Left cardiac atrium (tissue), 4 donors: ENCODE measurements at places on chromosomes 6 and 20. TPM values are rescaled to one million over a fixed set of nuclear protein-coding genes. Genes with fewer than 3 reads are reported as not detected.

DNA sequence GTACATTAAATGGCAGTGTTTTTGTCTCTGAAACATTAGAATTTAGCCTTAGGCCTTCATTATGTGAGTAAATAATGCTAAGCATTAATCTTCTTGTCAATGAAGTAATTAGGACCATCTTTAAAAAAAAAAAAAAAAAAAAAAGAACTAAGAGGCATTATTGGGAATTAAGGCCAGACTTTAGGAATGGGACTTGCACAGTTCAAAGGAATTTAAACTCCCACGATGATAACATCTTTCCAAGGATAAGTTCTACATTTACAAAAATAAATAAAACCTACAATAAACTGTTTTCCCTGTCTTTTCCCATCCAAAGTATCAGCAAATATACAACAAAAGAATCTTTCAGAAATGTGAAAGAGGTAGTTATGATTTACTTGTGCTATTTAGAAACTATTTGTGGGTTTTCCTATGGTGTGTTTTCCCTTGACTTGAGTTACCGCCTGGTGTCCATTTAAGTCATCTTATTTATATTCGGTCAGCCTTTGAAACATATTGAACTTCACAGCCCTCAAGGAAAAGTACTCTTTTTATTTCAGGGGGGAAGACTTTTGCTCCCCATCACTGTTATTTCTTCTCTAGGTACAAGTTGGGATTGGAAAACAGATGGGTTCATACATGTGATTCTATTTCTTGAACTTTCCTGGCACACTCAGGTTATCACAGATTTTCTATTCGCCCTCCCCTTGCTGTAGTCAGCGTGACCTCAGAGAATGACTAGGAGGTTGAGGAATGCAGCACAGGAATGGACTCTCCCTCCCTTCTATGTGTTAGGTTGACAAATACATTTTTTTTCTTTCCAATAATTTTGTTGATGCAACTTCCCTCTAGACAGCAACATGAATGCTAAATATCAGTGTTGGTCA is 13.6 kb downstream of the STMND1 start:
- DNase-seq, result no peak

DNA sequence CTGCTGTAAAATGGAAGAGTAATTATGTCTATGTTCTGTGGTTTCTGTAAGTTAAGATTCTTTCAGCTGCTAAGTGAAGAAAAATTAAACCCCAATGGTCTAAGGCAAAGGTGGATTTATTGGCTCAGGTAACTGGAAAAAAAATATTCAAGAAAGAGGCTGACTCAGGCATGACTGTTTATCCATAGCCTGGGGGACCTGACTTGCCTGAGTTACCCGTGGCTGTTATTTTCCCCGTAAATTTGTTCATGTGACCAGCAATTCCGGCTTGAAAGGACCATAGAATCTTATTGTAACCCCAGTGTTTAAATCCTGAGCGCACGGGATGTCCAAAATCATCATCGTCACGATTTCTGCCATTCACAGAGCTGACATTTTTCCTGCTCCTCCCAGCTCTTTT is 32.3 kb upstream of the SULF2 start:
- DNase-seq, result no peak

DNA sequence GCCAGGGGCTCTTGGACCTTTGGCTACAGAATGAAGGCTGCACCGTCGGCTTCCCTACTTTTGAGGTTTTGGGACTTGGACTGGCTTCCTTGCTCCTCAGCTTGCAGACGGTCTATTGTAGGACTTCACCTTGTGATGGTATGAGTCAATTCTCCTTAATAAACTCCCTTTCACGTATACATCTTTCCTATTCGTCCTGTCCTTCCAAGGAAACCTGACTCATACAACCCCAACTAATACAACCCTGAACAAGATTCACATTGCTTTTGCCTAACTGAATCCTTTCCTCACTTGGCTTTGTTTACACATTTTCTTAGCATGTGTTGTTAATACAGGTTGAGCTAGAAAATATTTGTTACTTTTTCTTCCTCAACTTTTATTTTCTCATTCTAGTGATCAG is 21.9 kb downstream of the TBXT start:
- DNase-seq, result no peak

DNA sequence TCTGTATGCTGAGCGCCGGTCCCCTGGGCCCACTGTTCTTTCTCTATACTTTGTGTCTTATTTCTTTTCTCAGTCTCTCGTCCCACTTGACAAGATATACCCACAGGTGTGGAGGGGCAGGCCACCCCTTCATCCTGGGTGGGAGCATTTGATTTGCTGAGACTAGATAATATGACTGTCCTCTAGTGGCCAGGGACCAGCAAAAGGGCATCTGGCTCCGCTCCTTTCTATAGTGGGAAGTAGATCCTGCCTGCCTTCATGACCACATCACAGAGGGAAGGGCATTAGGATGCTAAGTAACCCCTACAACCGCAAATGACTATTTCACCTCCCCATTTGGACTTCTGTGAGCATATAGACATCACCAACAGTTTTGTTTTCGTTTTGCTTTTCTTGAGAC is 64.5 kb downstream of the TRMT6 start:
- no peak for DNase-seq

DNA sequence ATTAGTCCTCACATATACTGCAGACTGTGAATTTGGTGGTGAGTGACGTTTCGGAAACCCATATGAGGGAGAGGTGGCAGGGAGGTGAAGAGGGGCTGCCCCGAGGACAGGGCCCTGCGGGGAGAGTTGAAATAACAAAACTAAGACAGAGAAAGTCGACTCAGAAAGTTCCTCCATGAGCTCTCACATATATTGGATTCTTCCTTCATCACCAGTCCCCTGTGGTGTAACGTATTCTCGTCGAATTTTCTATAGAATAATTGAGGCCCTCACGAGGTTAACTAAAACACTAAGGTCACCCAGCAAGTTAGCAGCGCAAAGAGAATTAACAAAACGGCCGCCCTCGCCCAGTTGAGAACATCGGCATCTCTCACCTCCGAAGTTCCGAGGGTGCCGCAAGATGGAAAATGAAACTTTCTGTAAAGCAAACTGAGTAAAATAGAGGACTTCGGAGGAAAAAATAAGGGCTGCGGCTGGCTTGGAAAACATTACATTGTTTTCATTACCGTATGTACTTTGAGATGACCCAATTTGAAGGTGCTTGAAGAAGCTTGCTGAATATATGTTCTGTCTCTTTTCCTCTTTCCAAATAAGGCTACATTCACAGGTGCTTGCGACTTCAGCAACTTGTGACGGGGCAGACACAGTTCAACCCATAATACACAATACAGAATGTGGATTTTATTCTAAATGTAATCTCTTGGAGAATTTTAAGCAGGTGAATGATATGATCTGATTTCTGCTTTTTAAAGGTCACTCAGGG is 490.9 kb upstream of the JARID2 start:
- no peak for DNase-seq

- DNase-seq, result no peak
These were observed 90.0 kb upstream of the HMGCLL1 start for GRCh38 chr6:55669028-55669427.

- DNase-seq, result peak; percentile 38
These were observed 83.0 kb downstream of the SLC22A3 start for GRCh38 chr6:160431226-160431625.

DNA sequence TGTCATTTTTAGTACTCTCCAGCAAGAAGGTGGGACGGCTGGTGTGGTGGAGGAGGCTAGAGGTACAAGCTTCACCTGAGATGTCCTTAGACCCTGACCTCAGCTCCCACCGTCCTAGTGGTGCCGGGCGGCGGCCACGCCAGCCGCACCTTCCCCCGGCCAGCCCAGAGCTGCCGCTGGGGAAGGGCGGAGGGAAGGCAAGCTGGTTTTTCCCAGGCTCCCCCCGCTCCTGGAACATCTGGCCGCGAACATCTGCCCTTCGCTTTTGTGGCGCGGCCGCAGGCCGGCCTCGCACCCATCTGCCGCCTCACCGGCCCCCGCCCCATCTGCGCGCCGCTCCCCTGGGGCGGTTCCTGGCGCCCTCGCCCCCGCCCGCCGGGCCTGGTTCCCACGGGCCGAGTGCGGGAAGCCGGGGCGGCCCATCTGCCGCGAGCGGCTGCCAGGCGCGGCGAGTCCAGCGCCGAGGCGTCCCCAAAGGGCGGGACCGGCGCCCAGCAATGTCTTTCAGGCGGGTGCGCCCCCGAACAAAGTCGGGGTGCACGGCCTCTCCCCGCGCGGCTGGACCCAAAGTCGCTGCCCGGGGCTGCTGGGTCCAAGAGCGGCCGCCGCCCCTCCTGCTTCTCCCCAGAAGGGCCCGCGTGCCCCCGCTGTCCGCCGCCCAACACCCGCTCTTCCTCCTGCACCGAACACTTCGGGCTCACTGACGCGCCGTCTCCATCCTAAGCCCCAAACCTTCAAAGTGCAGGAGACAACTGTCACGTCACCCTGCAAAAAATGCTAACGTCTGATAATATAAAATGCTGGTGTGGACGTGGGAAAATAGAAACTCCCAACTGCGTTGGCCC is 17.3 kb upstream of the ID1 start:
- DNase-seq, result peak; percentile 74

GRCh38 chr6:20210158-20210557 is 2.1 kb downstream of the MBOAT1 start:
- DNase-seq, result no peak

DNA sequence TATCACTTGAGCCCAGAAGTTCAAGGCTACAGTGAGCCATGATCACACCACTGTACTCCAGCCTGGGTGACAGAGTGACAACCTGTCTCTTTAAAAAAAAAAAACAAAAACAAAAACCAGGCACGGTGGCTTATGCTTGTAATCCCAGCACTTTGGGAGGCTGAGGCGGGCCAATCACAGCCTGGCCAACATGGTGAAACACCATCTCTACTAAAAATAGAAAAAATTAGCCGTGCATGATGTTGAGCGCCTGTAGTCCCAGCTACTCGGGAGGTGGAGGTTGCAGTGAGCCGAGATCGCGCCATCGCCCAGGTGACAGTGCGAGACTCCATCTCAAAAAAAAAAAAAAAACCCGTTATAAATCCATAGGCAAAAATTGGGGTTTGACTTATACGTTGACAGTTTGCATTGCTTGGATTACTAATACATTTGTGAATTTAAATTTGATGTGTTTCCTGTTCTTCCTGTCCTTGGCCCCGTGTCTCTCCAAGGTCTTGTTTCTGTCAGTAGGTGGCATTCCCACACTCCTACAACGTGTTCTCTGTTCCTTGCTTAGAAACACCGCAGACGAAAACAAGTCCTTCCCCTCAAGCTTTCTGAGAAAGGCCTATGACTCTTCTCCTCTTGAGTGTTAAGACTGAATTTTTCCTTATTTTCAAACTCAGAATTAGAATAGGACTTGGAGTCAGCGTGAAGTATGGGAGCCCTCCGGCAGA is 147.0 kb downstream of the DTNBP1 start:
- DNase-seq, result no peak

DNA sequence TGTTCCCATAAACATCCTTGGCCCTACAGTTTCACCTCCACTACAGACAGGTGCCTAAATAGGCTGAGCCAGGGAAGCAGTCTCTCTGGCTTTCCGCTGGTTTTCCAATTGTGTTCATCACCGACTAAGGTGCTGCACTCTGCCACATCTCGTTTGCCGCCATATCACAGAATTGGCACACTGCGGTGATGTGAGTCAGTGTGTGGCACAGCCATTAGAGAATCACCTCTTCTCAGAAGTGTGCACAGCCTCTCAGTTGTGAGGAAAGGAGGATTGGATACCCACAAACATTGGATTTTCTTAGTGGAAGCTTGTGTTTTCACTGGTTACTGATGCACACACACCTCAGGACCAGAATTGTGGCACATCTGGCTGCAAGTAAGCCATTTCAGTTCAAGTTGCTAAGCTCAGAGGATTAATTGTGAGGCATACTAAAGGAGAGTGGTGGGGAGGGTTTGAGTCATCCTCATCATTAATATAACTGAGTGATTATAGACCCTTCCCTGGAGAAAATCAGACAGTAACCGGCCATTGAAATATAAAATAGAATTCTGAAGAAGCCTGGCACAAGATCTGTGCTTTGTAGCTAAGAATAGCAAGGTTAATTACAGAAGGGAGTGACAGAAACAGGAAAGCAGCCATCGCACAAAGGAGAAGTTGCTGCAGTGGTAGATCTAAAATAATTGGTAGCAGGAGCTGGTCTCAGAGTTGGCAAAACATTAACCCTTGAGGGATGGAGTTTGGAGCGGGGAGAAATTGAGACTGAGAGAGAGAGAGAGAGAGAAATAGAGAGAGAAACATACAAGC is 506.9 kb downstream of the LMBRD1 start:
- no peak for DNase-seq

GRCh38 chr6:144467921-144468320 is 182.8 kb downstream of the UTRN start:
- no peak for DNase-seq

- DNase-seq, result no peak
These were observed 7.1 kb downstream of the XKR7 start for GRCh38 chr20:31974951-31975487.

GRCh38 chr20:3248993-3249347 is 10.0 kb upstream of the SLC4A11 start:
- DNase-seq, result no peak

GRCh38 chr20:63431944-63432343 is 40.5 kb downstream of the KCNQ2 start:
- no peak for DNase-seq

DNA sequence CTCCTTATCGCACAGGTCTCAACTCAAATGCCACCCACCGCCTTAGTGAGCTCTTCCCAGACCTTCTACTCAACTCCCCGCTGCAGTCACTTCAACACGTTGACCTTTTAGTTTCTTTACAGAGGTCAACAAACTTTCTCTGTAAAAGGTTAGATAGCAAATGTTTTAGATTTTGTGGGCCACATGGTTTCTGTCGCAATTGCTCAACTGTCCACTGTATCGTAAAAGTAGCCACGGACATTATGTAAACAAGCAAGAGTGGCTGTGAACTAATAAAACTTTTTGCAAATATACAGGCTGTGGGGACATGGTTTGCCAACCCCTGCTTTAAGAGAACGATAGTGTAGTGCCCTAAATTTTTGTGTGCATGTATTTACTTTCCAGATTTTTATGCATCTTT is 247.6 kb upstream of the TSHZ2 start:
- no peak for DNase-seq

DNA sequence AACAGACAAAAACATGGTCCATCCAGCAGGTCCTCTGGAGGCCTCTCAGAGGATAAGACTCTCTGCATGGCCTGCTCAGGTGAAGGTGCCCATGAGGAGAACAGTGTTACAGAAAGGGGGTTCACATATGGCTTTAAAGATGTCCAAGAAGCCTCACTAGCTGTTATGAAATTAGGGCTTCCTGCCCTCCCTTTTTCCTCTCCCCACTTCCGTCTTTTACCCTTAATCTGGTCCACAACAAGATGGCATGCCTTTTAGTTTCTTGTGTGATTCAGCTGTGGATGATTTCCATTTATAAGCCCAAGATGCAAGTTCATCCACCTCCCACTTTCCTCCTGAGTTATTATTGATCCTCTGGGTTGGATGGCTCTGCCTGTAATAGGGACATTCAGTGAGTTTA is 14.0 kb downstream of the GCNT2 start:
- no peak for DNase-seq

GRCh38 chr6:169190144-169190584 is 63.5 kb downstream of the THBS2 start:
- DNase-seq, result peak; percentile 87

GRCh38 chr6:152461556-152461955 is 175.6 kb downstream of the SYNE1 start:
- no peak for DNase-seq

The USP49 gene
- 1.6 TPM for total RNA-seq

The GGTLC1 gene
- not detected for total RNA-seq

The LRRN4 gene
- 3.7 TPM for total RNA-seq

The RCAN2 gene
- 112 TPM for total RNA-seq

The PHACTR3 gene
- total RNA-seq, result 6.9 TPM

The MTFR2 gene
- total RNA-seq, result 0.31 TPM

The CAPN11 gene
- 0.39 TPM for total RNA-seq

The ADGB gene
- not detected for total RNA-seq

The C6orf141 gene
- total RNA-seq, result 1.1 TPM

The HNF4A gene
- not detected for total RNA-seq

The HCRTR2 gene
- total RNA-seq, result not detected

The FRMD1 gene
- total RNA-seq, result 0.79 TPM

The SIRPA gene
- total RNA-seq, result 38.4 TPM

The CASS4 gene
- total RNA-seq, result 0.80 TPM
